A172 (cell line): ENCODE measurements at places on chromosomes 7 and 10. TPM values are rescaled to one million over a fixed set of nuclear protein-coding genes. Genes with fewer than 3 reads are reported as not detected.

DNA sequence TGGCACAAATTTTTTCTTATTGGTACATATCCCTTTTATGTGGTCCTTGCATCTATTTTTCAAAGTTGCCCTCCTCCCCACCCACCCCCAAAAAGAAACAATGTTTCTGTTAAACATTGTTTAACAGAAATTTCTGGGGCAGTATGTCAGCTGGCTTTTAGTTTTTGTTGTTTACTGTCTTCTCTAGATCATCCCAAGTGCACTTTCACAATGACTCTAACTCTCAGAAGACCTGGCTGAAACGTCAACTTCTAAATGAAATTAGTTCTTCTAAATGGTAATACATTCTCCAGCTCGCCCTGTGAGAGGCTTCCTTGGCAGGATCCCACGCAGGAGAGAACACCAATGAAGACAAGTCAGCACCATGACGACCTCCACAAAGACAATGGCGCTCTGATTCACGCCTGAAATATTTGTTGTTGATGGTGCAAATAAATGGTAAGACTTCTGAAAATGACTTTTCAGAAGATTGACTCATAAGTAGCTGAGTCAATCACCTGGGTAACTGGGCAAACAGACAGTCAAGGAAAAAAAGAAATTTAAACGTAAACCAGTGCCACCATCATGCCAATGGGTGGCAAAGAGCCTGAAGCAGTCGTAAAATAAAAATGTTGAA is 293.7 kb downstream of the FZD1 start:
- peak; percentile 97 for DNase-seq

GRCh38 chr10:11042357-11042756 is 24.7 kb downstream of the CELF2 start:
- DNase-seq = no peak

DNA sequence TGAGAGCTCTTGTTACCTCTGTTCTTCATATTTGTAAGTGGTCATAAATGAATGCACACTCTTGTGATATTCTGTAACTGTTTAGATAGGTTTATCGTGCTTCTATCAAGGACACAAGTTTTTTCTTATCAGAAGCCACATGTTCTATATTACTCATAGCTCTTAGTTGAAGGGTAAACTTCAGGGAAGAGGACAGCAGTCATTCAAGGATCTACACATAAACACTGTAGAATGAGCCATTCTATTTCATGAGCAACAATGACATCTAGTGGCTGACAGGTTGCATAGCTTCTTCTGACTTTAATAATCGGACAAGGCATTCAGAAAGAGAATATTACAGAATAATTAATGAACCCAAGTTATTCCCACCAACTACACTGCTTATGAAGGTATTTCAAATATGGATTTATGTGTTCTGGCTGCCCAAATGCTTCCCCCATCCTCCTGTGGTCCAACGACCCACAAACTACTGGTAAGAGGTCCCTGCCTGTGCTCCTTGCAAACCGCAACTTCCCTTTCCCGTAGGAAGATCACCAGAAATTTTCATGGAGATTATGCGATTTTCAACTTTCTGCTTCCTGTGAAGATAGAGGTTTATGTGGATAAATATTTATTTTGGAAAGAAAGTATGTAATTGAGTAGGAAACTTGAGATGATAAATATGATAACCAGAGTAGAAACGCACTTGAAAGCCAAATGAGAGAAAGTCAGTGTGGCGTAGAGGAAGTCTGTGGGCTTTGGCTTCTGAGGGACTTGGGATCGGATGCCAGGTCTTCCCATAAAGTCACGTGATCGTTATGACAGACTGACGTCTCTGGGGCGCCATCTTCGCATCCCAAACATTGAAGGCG is 16.8 kb upstream of the ABCB5 start:
- DNase-seq = peak; percentile 53

DNA sequence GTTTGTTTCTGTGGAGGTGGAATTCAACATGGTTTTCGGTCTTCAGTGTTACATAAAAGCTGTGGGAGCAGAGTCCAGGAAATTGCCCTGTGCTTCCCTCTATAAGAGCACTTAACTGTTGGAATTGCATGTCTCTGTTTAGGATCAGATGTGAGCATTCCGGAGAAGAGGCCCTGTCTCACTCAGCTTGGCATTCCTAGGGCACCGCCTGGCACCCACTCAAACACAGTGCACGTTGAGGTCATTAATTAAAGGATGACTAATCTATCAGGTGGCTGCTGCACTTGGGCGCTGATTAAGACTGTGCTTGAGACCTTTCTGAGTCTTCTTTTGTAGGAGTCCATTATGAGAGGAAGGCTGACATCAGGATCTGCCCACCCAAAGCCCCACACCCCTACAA is 82.8 kb upstream of the VIPR2 start:
- DNase-seq = peak; percentile 84

DNA sequence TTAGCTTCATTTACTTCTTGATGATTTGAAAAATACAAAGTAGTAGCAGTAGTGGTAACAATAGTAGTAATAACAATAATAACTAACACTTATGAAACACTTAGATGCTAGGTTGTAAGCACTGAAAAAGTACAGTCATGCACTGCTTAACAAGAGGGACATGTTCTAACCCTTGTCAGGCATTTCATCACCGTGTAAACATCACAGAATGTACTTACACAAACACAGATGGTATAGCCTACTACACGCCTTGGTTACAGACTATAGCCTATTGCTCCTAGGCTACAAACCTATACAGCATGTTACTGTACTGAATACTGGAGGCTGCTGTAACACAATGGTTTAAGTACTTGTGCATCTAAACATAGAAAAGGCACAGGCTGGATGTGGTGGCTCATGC is 60.6 kb downstream of the PUS7 start:
- DNase-seq = no peak

DNA sequence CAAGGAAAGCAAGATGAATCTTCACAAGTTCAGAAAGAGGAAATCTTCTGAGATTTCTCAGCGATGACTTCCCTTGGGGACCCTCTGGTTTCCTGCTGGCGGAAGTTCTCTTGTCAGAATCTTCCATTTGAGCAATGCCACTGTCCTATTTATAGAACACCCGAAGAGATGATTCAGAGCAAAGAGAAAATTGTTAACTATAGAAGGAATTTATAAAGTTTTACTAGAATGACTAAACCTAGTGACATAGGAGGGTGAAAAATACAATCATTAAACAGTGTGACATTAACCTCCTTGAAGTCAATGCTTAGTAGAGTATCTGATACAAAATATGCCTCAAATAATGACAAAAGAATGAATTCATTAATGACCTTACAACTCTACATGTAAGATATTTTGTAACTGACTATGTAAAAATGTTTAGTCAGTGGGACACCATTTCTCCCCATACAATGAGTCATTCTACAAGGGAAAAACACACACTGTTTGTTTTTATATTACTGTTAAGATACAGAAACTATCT is 206.5 kb upstream of the CNTNAP2 start:
- peak; percentile 50 for DNase-seq

- DNase-seq = no peak
Measured at GRCh38 chr7:124836173-124836572, 70.6 kb upstream of the GPR37 start.

GRCh38 chr10:119643306-119644204 is 7.6 kb upstream of the BAG3 start:
- DNase-seq = peak; percentile 65

DNA sequence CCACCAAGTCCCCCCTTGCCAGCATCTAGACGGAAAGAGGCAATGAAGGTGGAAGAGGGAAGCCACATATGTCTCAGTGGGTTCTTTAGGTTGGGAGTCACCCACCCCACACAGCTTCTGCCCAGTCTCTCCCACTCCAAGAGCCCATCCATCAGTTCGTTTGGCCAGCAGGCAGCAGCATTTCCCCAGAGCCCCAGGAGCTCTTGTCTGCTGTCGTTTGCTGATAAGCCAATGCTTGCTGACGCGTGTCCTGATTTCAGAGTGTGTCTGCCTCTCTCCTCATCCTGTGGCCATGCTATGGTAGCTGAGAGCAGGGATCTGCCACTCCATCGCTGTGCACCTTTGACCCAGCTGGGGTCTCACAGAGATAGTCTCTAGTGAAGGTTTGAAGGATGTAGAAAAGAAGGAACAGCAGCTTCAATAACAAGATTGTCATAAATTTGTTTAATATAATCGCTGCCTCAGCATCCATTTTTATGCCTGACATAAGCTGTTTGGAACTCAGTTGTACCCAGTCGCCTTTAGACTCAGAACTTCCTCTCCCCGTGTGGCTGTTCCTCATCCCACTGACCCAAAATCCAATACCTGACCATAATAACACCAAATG is 39.4 kb upstream of the GDF10 start:
- DNase-seq = no peak

Gene PTPRE
- total RNA-seq = 3.8 and 4.7 TPM in 2 replicates

Gene C10orf62
- total RNA-seq = 0.38 TPM in 1 of 2 replicates, not detected in the other
